ENCODE measurements at places on chromosomes 3 and 15.

DNA sequence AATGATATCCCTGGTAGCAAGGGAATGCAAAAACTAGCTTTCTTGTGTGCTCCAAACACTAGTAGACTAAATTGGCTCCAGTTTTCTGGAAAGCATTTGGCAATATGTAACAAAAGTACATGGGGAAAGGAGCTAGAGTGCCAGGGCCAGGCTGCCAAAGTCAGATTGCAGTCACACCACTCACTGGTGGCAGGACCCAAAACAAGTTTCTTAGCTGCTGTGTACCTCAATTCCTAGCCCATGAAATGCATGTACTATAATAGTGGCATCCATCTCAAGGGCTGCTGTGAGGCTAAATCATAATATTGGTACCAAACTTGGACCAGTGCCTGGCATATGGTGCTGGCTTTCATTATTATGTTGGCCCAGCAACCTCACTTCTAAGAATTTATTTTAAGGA lies 49.3 kb downstream of the CLDN18 start:
- no peak for DNase-seq

DNA sequence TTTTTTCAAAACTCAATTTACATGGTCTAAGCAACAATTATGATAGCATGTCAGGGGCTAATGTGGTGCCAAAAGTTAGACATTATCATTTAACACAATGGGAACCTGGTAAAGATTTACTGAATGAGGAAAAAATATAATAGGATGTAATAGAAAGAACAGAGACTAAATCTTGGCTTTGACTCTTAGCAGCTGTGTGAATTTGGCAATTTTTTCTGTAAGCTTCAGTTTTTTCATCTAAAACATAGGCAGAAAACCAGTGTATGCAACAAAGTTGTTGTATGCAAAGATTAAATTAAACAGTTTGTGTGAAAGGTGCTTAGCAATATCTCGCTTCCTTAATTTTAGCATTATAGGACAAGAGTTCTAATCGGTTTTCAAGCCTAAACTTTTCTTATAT lies 57.6 kb downstream of the ZBTB20 start:
- no peak for DNase-seq

DNA sequence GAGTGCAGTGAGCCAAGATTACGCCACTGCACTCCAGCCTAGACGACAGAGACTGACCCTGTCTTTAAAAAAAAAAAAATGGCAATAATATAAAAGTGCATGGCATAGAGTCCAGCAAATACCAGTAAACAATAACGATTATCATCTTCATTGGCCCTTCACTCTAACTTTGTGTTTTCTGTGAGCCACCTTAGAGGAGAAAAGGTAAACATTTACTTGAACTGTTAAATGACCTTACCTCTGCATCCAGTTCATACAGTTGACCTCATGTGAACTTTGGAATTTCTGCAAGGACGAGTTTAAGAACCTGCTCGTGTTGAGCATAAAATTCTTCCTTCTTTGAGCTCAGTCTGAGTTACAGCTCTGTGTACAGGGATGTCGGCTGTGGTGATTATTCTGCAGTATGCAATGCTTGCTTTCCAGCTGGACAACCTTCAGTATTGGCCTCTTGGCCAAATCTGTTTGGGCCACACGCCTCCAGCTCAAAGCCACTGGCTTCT lies 56.6 kb downstream of the RLBP1 start:
- DNase-seq: no peak

GRCh38 chr15:79535536-79535935 lies 103.4 kb downstream of the MINAR1 start:
- DNase-seq: no peak

DNA sequence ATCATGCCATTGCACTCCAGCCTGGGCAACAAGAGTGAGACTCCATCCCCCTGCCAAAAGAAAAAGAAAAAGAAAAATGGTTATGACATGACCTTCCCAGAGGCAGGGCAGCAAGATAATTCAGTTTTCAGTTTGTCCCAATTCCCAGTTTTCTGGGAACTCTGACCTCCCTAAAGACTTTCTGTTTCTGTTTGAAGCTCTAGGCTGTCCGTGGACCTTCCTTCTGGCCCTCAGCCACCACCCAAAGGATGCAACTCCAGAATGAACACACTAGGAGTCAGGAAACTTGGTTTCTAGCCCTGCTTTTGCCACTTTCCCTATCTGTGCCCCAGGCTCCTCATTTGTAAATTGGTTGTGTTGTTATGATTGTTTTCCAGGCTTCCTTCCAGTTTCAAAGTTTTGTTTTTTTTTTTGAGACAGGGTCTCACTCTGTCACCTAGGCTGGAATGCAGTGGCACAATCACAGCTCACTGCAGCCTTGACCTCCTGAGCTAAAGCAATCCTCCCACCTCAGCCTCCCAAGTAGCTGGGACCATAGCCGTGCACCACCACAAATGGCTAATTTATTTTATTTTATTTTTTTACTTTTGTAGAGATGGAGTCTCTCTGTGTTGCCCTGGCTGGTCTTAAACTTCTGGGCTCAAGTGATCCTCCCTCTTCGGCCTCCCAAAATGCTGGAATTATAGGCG lies 68.6 kb downstream of the CDC25A start:
- DNase-seq: no peak

DNA sequence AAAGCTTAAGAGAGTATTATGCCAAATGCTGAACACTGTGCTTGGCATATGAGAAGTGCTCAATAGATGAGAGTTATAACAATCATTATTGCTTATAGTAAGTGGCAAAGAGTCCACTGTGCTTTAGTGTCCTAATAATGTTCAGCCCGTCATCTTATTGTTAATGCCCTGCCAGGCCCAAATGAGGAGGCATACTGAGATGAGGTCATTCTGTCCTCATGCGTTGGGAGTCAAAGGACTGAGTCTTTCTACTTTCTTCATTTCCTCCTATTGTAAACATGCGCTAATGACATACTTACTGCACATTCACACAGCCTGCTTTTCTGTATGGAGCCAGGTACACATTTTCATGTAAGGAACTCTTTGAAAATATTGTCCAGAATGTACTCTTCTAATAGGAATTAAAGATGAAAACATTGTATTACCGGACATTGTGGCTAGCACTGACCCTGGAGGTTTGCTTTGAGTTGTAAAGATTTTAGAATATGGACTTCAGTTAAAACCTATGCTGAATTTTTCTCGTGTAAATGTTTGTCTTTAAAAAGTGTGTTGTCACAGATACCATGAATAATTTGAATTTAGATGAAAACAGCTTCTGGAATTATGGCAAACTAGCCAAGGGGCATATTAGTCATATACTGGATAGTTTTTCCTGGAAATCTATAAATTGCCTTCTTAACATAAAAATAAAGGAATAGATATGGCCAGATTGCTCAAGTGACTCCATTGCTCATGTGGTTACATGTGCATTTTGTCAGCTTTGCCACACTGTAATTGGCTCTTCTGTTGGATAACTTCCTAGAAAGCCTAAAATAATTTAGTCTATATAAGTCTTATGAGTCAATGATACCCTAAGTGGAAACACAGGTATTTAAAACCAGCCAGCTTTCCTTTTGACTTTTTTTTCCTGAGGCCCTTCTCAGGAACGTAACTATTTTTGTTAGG lies 38.3 kb downstream of the KBTBD12 start:
- no peak for DNase-seq

DNA sequence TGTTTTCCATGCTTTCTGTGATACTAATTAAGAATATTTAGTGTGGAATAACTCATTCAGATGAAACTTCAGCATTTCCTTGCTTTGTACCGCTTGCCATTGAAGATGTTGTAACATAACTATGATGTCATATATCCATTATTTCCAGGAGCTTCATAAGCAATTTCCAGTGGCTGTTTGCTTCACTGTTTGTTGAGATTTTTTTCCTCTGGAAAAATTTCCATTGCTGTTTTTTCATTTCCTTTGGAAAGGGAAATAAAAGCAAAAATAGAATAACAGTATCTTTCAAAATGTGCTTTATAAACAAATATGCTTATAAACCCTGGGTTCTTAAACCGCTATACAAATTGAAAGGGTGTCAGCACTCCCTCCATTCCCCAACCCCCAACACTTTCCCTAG lies 319.6 kb upstream of the SEMA6D start:
- no peak for DNase-seq

- DNase-seq: no peak
Observed at GRCh38 chr3:122688996-122689395, 8.4 kb downstream of the PARP14 start.

DNA sequence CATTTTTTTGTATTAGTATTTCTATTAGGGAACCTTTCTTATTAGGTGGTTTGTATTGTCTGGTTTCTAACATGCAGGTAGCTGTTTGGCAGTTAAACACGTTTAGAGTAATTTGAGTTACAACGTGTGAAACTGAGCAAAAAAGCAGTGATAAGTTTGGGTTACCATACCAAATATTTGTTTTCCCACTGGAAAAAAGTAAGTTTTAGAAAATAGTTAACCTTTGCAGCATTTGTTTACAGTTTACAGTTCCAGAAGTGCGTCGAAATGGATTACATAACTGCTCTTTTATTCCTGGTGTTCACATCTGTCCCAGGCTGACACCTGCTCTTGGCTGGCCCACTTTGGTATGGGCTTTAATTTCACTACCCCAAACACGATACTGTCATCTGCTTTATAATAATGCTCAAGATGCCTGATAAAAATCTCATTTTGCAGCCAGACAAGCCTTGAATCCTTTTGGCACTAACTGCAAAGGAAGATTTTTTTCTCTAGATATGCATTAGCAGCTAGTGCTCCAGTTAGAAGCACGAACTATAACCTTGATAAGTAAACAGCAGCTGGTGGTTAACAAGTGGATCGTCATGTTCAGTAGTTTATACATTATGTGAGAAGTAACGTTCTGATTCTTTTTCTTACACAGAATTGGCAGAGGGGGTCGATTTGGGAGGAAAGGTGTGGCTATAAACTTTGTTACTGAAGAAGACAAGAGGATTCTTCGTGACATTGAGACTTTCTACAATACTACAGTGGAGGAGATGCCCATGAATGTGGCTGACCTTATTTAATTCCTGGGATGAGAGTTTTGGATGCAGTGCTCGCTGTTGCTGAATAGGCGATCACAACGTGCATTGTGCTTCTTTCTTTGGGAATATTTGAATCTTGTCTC lies 5.3 kb downstream of the EIF4A2 start:
- no peak for DNase-seq

DNA sequence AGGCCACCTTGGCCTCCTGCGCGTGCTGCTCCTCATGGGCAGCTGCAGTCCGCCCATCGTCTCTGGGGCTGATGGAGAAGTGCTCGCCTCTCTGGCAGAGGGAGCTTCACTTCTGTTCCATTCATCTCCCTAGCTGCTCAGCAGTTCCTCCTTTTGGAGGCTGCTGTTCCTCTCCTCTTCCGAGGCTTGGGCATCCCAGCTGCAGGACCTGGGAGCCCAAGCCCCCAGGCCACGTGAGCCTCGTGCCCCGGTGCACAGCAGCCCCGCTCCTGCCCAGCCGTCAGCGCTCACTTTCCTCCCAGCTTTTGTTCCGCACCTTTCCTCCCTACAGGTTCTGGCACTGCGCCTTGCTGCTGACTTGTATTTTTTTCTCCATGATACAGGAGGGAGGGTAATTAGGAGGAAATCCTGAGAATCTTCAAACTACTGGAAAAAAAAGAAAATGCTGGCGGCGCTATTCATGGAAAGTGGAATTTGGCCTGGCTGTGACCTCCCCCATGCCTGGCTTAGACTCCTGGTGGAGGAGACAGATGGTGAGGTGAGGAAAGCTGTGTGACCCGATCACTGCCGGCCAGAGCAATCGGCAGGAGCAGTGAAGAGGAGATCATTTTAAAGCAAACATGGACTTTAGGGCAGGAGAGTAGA lies 210.1 kb downstream of the CHST2 start:
- DNase-seq: no peak

DNA sequence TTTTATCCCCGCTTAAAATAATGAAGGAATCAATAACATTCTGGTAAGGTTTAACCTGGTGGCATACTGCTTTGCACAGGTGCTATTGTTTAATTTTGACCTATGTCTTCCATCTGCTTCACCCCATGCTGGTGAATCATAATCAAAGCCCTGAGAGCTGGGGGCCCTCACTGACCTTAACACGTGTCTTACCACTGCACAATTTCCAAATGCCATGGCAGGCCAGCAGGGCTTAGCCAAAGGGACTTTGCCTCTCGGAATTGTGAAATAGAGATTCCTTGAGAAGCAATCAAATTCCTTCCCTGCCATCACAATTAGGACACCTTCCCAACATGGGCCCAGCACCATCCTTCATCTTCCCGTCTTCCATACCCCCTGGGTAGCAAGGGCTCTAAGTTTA lies 242.6 kb upstream of the THBS1 start:
- DNase-seq: no peak

GRCh38 chr3:126961791-126962461 lies 21.0 kb upstream of the PLXNA1 start:
- DNase-seq: no peak

DNA sequence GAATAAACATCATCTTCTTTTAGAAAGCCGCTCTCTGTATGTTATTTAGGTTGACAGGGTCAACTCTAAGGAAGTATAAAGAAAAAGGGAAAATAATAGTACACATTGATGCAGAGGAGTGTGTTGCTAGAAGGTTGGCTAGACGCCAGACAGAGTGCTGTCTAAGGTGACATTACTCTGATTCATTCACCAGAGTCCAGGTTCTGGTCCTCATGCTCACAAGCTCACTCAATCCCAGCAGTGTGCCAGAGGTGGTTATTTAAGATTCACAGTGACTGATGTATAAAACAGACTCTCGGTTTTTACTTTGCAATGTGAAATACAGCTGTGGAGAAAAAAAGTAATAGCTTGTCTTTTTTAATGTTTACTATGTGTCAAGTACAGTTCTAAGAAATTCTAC lies 1.7 kb downstream of the CFAP44 start:
- DNase-seq: no peak

GRCh38 chr3:187694801-187695200 lies 7.6 kb downstream of the RTP2 start:
- no peak for DNase-seq

GRCh38 chr3:156763386-156763785 lies 62.8 kb upstream of the LEKR1 start:
- DNase-seq: no peak

DNA sequence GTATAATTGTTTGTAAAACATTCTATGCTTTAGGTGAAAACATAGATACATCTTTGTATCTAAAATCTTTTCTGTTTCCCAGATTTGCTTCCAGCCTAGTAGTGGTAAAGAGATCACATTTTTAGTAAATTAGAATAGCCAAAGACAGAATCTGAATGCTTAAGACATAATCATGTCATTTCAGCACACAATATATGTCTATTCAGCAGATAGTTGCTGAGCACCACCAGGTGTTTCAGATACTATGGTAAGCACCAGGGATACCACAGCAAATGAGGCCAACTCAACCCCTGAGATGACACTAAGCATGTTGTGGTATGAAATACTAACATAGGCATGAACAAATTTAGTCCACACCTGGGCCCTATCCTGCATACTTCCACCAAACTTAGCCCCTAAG lies 195.2 kb upstream of the SOX14 start:
- no peak for DNase-seq
